ENCODE measurements at places on chromosomes 11 and 22.

DNA sequence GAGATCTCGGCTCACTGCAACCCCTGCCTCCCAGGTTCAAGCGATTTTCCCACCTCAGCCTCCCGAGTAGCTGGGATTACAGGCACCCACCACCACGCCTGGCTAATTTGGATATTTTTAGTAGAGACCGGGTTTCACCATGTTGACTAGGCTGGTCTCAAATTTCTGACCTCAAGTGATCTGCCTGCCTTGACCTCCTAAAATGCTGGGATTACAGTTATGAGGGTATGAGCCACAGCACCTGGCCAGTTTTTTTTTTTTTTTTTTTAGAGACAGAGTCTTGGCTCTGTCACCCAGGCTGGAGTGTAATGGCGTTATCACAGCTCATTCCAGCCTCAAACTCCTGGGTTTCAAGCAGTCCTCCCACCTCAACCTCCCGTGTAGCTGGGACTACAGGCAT lies 54.9 kb upstream of the PRR5 start:
- DNase-seq = no peak

DNA sequence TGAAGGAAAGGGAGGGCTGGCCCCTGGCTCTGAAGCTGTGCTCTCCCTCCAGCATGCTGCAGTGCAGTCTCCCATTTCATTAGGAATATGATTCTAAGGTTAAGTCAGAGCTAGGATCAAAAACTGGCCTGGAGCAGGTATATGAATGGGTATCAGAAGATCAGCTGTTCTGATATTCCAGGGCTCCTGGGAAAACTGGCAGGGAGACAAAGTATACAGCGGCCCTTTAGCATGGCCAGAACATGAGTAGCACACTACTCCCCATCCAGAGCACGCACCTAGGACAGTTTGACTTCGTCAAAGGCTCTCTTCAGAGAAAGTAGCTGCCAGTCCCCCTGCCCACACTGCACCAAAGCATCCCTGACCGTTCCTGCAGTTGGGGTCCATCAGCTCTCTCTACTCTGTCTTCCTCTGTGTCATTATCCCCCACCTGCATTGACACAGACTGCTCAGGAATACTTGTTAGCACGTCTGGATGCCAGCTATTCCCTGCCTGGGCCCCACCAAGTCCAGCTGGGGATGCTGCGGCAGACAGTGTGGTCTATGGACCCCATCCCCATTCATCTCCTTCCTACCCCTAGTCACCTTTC lies 4.0 kb upstream of the FCHSD2 start:
- no peak for DNase-seq

DNA sequence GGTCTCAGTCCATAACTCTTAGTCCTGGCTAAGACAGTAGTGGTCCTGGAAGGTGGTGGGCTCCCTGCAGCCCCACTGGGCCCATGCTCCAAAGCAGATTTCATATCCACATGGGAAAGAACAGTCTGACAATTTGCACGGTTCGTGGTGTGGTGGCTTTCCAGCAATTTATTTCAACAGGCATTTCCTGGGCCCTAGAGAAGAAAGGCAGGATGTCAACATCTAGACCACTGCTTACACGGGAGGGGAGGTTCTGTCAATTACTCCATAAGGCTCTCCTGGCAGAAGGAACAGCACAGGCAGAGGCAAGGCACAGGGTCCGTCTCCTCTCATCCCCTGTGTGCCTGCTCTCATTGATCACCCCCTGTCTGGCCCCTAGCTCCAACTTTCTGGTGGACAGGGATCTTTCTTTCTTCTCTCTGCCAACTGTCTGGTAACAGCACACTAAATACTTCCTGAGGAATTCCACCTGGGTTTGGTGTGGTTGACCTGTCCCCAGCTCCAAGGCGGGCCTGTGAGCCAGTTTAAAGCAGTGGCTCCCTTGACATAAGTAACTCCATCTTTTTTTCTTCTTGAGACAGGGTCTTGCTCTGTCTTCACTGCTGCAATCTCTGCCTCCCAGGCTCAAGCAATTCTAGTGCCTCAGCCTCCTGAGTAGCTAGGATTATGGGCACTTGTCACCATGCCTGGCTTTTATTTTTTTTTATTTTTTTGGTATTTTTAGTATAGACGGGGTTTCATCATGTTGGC lies 5.1 kb upstream of the A4GALT start:
- no peak for DNase-seq

- no peak for DNase-seq
Measured at GRCh38 chr11:8067567-8067928, 13.5 kb upstream of the TUB start.

DNA sequence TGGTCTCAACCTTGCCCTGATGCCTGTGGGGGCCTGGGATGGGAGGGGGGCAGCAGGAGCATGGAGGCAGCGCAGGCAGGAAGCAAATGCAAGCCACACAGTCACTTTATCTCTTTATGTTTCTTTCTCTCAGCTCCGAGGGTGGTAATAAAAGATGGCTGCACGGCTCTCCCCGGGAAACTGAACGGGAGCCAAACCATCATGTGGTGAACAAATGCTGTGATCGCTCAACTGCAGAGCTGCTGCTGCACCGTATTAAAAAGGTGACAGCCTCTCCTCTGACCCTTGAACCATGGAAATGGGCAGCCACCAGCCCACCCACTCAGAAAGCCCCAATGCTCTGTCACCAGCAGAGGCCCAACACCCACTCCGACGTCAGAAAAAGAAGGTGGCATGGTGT lies 110.0 kb downstream of the TIMP3 start:
- DNase-seq = no peak

GRCh38 chr11:122192634-122193255 lies 76.7 kb upstream of the BLID start:
- DNase-seq = no peak

DNA sequence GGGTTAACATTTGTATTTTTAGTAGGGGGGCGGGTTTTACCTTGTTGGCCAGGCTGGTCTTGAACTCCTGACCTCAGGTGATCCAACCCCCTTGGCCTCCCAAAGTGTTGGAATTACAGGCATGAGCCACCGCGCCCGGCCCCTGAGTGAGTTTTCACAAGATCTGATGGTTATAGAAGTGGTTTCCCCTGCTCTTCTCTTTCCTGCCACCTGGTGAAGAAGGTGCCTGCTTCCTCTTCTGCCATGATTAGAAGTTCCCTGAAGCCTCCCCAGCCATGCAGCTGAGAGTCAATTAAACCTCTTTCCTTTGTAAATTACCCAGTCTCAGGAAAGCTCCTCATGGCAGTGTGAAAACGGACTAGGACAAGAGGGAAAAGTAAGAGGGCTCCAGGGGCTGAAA lies 259.1 kb upstream of the PLET1 start:
- no peak for DNase-seq

DNA sequence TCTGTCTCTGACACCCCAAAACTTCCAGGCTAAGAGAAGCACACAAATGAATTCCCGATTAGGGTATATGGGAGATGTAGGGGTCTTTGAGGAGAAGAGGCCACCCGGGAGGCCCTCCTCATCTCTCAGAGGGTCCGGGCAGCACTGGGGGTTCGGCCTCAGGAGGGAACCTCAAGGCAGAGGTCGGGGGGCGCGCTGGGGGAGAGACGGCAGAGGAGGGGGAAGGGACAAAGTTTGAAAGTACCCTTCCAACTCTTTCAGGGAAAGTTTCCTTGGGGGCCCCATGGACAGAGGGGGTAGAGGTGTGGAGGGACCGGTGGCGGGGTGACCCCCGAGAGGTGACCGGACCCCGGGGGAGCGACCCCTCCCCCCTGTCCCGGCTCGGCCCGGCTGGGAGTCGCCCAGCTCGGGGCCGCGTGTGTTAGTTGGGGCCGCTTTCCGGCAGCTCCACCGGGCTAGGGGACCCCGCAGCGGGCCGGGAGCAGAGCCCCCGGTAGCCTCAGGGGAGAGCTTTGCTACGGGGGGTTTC lies 3.3 kb upstream of the GCAT start:
- no peak for DNase-seq

- DNase-seq = no peak
Measured at GRCh38 chr11:74849525-74850391, 99.1 kb downstream of the XRRA1 start.

- no peak for DNase-seq
Measured at GRCh38 chr11:125384825-125385224, 111.2 kb downstream of the FEZ1 start.

DNA sequence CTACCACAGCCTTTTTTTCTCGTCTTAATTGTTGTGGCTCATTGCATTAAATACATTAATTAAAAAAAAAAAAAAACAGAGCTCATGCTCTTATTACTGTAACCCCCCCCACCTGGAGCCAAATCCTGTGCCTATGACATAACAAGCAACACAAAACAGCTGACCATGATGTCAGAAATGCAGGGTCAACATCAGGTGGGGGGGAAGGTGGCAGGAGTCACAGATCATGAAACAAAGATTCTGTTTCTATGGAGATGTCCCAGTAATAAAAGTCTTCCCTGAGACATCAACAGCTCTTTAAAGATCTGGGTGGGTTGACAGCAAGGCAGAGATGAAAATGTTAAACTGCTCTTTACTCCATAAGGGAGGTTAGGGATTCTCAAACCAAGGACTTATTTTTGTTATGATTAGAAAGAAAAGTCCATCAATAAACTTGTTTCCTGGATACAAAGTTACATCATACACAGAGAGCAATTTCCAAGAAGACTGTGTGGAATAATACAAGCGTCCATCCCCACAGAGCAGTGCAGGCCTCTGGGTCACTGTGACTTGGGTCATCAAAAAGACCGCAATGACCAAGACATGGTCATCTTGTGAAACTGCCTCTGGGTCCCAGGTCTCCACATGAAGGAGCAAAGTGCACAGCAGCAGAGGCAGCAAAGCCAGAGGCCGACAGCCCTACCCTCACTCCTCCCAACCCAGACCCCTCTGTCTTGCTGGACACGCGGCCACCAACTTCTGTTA lies 42.7 kb upstream of the CYP2D6 start:
- DNase-seq = no peak

Data from hematopoietic multipotent progenitor cell treated with erythropoietin and hydrocortisone succinate and interleukin-3 and kit ligand, for 8 days (in vitro differentiated cells).